ENCODE measurements at places on chromosomes 16 and 17. TPM values are rescaled to one million over a fixed set of nuclear protein-coding genes. Genes with fewer than 3 reads are reported as not detected.

C16orf87 gene
- total RNA-seq = 7.5 TPM

HSF4 gene
- total RNA-seq = 79.3 TPM

LHX1 gene
- total RNA-seq = not detected

OTOA gene
- total RNA-seq = not detected

GGT6 gene
- 102 TPM for total RNA-seq

SMIM5 gene
- total RNA-seq = 11.8 TPM

KRT222 gene
- total RNA-seq = not detected

OR1A1 gene
- not detected for total RNA-seq

NECAB2 gene
- total RNA-seq = not detected

USP7 gene
- total RNA-seq = 94.7 TPM

KRT17 gene
- total RNA-seq = 2,751 TPM

SPN gene
- total RNA-seq = 6.3 TPM

KRT32 gene
- 18.0 TPM for total RNA-seq

KRTAP4-1 gene
- total RNA-seq = not detected

GLTPD2 gene
- total RNA-seq = not detected

GRCh38 chr16:82116535-82116934, 53.5 kb downstream of the MPHOSPH6 start:
- DNase-seq = no peak

DNA sequence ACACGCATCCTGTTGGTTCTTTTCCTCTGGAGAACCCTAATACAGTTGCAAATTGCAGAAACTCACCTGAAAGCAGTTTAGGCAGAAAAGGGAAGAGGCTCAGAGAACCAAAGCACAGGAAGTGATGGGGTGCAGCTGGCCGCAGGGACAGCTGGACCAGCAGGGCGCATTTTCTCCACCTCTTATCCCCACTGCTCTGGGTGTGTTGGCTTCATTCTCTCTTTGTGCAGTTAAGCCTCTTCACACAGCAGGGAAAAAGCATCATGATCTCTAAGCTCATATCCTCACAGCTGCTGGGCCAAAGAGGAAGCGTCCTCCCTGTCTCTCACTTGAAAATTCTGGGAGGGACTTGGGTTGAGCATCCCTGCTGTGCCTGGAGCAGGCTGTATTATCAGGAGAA, 20.0 kb upstream of the LRRC75A start:
- DNase-seq = no peak

DNA sequence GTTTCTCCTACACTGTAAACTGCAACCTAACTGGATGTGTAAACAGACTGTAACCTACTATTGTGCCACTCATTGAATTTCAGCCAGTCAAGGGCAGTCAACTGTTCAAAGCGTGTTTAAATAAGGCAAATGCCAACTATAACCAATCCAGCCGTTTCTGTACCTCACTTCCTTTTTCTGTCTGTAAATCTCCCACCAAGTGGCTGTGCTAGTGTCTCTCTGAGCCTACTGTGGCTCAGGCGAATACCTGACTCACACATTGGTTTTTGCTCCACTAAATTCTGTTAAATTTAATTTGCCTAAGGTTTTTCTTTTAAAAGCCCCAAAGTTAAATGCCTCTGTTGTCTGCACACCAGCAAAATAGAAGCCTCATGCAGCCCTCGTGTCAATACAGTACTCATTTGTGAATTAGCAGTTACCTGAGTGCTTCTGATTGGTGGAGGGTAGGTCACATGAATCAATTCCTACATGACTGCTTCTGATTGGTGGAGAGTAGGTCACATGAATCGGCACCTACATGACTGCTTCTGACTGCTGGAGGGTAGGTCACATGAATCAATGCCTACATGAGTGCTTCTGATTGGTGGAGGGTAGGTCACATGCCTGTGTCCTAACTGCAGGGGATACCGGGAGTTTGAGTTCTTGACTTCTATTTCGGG, 31.1 kb upstream of the CCR7 start:
- no peak for DNase-seq

- DNase-seq = no peak
These were observed 29.4 kb downstream of the AP2B1 start for GRCh38 chr17:35616536-35616935.

DNA sequence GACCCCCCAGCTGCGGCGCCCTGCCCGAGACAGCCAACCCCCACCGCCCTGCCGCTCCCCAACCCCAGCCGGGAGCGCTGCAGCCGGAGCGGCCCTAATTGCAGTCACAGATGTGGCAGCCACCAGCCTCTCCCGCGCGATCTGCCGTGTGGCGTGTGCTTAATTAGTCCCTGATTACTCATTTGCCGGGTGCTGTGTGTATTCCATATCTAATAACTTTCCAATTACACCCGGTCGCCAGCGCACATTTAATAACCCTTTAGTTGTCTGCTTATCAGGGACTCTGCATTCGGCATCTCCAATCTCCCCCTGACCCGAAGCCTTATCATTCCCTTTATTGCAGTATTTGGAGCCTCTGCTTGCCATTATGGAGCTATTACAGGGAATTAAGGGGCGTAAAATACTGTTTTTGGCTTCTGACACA, 236.7 kb upstream of the CIBAR2 start:
- DNase-seq = no peak

DNA sequence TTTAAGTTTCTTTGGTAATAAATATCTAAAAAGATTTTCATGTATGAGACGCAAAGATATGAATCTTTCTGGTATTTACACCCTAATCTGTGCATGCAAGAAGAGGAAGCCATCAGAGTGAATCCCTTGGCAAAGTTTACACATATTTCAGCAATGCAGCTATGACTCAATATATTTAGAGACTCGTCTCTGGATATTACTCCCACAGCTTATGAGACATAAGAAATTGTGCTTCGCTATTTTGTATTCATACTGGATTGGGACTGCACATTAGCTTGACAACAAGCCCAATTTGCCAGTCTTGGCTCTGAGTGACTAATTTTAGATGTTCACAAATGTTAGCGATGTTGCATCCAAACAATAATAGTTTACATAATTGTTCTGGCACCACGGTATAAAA, 532.0 kb downstream of the CDH11 start:
- DNase-seq = no peak

DNA sequence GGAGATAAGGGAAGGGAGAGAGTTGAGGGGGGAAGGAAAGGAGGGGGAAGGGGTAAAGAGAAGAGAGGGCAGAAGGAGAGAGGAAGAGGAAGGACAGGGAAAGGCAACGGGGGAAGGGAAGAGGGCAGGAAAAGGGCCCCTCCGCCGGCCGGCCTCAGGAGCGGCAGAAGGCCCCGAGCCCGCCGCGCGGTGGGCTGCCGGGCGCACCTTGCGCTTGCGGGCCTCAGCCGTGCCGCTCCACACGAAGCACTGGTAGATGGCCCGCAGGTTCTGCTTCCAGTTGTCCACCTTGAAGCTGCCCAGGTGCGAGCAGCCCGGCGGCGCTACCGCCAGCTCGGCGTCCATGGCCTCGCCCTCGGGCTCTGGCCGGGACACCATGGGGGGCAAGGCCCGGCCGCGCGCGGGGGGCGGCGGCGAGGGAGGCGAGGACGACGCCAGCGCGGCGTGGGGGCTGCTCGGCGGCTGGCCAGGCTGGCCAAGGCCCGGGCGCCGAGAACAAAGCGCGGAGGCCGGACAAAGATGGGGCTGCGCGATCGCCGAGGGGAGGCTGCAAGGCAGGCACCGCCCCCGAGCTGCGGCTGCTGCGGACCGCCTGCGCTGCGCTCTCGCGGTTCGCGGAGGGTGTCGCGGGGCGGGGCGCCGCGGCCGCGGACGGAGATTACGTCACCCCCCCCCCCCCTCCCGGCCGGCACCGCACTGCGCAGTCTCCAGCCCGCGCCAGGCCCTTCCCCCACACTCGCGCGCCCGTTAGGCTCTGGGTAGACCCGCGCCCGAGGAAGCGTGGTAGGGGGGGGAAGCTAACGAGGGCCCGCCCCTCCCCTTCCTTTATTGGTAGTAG, at the start of gene USP22:
USP22 (minus strand) TSS at position 554 of the 838 bp plus-strand sequence; CDS start at position 378, 176 bp downstream.
- peak; percentile 98 for DNase-seq

GRCh38 chr16:81996664-81997509, 14.4 kb downstream of the SDR42E1 start:
- DNase-seq = no peak
